ENCODE measurements at places on chromosomes 3 and 15. TPM values are rescaled to one million over a fixed set of nuclear protein-coding genes. Genes with fewer than 3 reads are reported as not detected.

The PLD1 gene
- 17.4 TPM for total RNA-seq

- DNase-seq = no peak
- H3K36me3 ChIP-seq = no peaks in the 10 kb centered on the region
- H3K27ac ChIP-seq = no peak overlapping the region
- H3K4me3 ChIP-seq = no peak overlapping the region
- no peaks in the 10 kb centered on the region for H3K27me3 ChIP-seq
These were observed 670.2 kb upstream of the ALCAM start for GRCh38 chr3:104696470-104696869.

DNA sequence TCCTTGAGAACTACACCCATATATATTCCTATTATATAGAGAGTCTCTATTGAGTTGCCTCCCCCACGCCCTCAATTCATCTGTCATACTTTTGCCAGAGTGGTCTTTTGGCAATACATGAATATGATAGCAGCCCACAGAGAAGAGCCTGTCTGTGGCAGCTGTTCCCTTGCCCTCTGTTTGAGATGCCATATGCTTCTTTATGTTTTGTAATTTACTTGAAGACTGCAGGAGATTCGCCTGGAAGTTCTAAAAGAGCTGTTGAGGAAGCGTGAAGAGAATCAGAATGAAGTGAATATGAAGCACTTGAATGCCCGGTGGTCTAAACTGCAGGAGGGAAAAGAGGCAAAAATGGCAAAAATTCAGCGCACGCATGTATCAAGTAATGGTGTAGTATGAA lies 27.2 kb downstream of the CFAP91 start:
- DNase-seq = no peak
- H3K36me3 ChIP-seq = no peaks in the 10 kb centered on the region
- H3K27me3 ChIP-seq = no peaks in the 10 kb centered on the region

The PGBD4 gene
- total RNA-seq = 1.5 TPM

The TKT gene
- total RNA-seq = 498 TPM

DNA sequence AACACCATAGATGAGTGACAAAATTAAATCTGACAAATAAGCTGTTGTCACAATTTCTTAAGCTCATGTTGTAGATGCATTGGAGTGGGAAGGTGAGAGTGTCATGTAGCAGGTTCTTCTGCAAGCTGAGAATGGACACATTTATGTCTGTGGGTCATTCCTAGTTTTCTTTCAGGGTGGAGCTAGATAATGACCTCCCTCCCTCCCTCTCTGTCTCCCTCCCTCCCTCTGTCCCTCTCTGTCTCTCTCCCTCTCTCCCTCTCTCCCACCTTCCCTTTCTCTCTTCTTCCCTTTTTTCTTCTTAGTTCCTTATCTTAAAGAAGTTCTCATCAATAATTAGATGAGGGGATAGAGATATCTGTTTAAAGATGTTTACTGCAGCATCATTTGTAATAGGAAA lies 36.0 kb downstream of the PXYLP1 start:
- no peak overlapping the region for H3K27ac ChIP-seq
- H3K4me3 ChIP-seq = no peak overlapping the region
- DNase-seq = no peak
- H3K4me1 ChIP-seq = no peaks in the 10 kb centered on the region
- peaks cover 3% of the 10 kb centered on the region for H3K36me3 ChIP-seq
- H3K27me3 ChIP-seq = no peaks in the 10 kb centered on the region
